ENCODE measurements at places on chromosomes 12 and 14.
A peak's percentile ranks its signal among the peaks of the same experiment; 100 is the strongest.

- no peak for DNase-seq
Measured at GRCh38 chr12:6858799-6859198, 6.8 kb downstream of the USP5 start.

GRCh38 chr12:93520454-93520853, 52.0 kb upstream of the SOCS2 start:
- no peak for DNase-seq

GRCh38 chr14:94024549-94024948, 1.6 kb upstream of the OTUB2 start:
- no peak for DNase-seq

DNA sequence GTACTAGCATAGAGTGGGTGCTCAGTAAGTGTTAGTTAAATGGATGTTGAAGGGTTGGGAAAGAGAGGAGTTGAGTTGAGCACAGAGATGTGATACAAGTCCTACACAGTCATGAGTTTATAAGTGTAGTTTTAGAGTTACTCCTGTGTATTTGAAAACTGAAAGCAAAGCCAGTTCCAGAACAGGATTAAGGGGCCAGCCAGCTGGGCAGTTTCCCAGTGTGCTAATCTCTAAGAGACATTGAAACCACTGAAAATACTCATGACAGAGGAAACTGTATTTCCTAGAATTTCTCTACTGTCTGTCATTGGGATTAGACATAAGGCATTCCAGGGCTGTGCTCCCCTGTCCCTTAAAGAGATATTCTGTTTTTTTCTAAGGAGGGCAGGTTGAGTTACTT, 101.0 kb downstream of the DERA start:
- peak; percentile 30 for DNase-seq

DNA sequence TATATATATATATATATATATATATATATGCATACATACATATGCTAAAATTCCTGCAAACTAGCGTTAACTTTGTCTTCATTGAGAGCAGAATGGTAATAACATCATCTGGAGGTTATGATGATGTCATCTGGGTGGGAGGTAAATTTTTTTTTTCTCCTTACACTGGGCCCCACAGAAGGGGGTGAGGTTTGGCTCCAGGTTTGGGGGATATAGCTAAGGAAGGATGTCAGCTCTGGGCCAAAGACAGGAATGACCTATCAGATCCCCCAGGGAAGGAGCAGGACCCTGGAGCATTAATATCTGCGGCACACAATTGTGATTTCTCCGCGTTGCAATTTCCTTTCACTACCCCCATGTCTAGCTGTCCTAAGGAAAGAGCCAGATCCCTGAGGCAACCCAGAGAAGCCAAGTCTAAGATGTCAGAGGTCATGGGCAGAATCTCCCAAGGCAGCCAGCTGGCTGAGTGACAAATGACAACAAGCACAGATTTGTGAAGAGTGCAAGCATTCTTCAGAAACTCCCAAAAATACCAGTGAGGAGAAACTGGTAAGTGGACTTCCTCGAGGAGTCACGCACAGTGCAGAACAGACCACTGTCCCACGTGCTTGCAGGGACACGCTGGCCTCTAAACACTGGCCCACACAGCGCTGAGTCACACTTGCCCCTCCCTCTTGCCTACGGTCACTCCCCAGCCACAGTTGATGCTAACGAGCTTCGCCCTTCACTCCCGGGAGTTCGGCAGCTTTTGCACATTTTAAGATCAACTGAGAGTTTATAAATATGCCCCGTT, 9.9 kb downstream of the UBC start:
- DNase-seq = peak; percentile 94

DNA sequence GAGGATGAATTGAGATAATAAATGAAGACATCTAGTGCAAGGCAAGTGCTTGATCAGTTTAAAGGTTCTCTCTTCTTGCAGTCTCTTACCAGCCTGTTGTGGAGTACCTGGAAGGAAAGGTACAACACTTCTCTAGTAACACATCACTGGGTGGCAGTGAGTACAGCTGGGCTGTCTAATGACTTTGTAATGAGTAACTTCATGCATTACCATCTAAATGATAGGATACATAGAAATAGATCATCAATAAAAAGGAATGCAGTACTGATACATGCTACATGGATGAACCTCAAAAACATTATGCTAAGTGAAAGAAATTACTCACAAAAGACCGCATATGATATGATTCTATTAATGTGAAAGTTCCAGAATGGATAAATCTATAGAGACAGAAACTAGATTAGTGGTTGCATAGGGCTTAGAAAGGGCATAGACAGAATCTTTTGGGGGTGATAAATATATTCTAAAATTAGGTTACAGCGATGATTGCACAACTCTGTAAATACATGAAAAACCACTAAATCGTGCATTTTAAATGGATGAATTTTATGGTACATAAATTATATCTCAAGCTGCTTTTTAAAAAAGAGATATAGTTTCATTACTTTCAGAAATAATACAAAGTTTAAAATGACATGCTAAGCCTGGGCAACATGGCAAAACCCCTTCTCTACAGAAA, 224.4 kb downstream of the CHST11 start:
- no peak for DNase-seq

DNA sequence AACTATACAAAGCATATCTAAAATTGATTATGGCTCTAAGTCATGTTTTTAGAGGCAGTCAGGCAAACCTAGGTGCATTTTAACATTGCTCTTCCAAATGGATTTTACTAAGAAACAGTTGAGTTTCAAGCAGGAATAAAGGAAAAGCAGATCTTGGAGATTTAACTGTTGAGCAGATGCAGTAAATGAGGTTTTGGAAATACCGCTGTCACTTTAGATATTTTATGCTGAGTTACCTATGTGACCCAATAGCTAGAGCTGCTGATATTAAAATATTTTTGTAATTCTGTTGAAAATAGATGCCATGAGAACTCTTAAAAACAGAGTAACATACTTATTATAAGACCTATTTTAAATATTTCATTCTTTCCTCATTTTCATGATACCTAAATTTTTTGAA, 181.4 kb downstream of the SYT1 start:
- DNase-seq = no peak

Measured in psoas muscle (tissue), 8 donors.